ENCODE measurements at places on chromosomes 3 and 15. TPM values are rescaled to one million over a fixed set of nuclear protein-coding genes. Genes with fewer than 3 reads are reported as not detected.

DNA sequence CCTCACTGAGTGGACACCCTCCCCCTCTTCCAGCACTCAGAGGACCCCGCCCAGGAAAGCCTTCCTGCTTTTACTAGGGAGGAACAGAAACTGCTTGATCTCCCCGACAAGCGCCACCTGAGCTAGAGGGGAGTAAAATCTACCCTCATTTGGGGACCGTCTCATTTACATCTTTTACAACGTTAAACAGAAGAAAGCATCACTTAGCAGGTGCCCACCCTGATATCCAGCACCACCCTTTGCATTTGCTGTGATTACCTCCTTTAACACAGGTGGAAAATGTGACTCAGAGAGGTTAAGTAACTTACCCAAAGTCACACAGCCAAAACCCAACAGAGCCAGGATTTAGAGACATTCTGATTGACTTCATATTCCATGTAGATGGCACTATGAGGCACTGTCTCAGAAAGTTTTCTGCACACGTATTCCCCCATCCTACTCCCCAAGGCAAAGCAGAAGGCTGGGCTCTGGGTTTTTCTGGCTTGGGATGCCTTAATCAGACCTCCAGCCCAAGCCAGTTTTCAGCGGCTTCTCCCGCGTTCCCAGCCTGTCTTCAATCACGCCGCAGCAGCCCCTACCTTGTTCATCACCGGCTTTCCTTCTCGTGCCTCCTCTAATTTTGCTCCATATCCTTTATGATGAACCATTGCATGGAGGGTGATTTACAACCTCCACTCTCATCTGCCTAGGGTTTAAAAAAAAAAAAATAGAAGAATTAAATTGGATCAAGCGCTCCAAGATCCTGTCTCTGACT lies 314.6 kb upstream of the PROK2 start:
- H3K36me3 ChIP-seq = no peaks in the 10 kb centered on the region
- no peak overlapping the region for H3K4me3 ChIP-seq
- no peak overlapping the region for H3K27ac ChIP-seq
- H3K27me3 ChIP-seq = peaks cover 12% of the 10 kb centered on the region
- DNase-seq = no peak

GRCh38 chr15:68930268-68931022 lies at the start of gene SPESP1:
Gene SPESP1, plus strand, starts transcription at chr15:68930525. Its CDS starts 129 bp downstream, at chr15:68930654.
- H3K4me3 ChIP-seq = peak within 1 kb of the TSS; percentile 43
- H3K27me3 ChIP-seq = no peaks in the 10 kb centered on the region
- peaks cover 8% of the 10 kb centered on the region for H3K4me1 ChIP-seq
- DNase-seq = peak; percentile 7

DNA sequence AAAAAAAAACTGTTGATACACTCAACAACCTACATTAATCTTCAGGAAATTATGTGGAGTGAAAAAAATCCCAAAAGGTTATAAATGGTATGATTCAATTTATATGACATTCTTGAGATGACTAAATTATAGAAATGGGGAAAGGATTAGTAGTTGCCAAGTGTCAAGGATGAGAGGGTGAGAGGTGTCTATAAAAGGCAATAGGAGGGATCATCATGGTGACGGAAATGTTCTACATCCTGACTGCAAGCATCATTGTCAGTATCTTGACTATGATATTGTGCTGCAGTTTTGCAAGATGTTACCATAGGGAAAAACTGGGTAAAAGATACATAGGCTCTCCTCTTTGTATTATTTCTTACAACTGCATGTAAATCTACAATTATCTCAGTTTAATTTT lies 125.6 kb downstream of the FRMD5 start:
- H3K27me3 ChIP-seq = no peaks in the 10 kb centered on the region
- H3K36me3 ChIP-seq = no peaks in the 10 kb centered on the region
- no peaks in the 10 kb centered on the region for H3K4me1 ChIP-seq
- H3K27ac ChIP-seq = no peak overlapping the region
- DNase-seq = no peak

GRCh38 chr3:170205302-170205701 lies 16.9 kb upstream of the PRKCI start:
- DNase-seq = no peak
- no peaks in the 10 kb centered on the region for H3K4me1 ChIP-seq
- no peaks in the 10 kb centered on the region for H3K27me3 ChIP-seq
- no peak overlapping the region for H3K27ac ChIP-seq
- no peak overlapping the region for H3K4me3 ChIP-seq
- H3K36me3 ChIP-seq = no peaks in the 10 kb centered on the region

GRCh38 chr3:12170207-12170606 lies 11.5 kb upstream of the TIMP4 start:
- H3K4me3 ChIP-seq = no peak overlapping the region
- no peak for DNase-seq
- H3K36me3 ChIP-seq = peaks cover 7% of the 10 kb centered on the region
- H3K27ac ChIP-seq = no peak overlapping the region
- no peaks in the 10 kb centered on the region for H3K27me3 ChIP-seq

- H3K4me3 ChIP-seq = no peak overlapping the region
- H3K27ac ChIP-seq = no peak overlapping the region
- H3K27me3 ChIP-seq = no peaks in the 10 kb centered on the region
- H3K36me3 ChIP-seq = no peaks in the 10 kb centered on the region
Observed at GRCh38 chr3:175378348-175378747, 519.2 kb downstream of the NAALADL2 start.

DNA sequence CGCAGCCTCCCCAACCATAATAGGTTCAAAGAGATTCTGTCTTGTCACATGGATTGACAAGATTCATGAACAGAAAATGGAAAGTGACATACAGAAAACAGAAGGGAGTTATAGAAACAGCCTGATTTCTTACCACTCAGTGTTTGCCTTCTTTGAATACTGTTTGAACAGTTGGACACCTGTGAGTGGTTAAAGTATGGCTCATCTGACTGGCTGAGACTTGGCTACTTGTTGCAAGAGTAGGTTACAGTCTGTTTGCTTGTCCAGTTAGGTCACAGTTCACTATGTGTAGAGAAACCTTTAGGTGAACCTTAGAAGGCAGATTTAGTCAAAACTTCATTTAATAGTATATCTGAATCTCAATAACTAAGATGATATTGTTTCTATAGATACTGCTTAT lies 1003.9 kb upstream of the EPHA6 start:
- no peak for DNase-seq
- no peaks in the 10 kb centered on the region for H3K36me3 ChIP-seq
- no peak overlapping the region for H3K4me3 ChIP-seq
- H3K27me3 ChIP-seq = no peaks in the 10 kb centered on the region
- H3K27ac ChIP-seq = no peak overlapping the region

- no peaks in the 10 kb centered on the region for H3K36me3 ChIP-seq
- H3K27ac ChIP-seq = peak overlapping the region; percentile 2
- no peak overlapping the region for H3K4me3 ChIP-seq
Observed at GRCh38 chr3:8442993-8443650, 58.5 kb upstream of the LMCD1 start.

GRCh38 chr3:4503050-4503449 lies 9.9 kb downstream of the ITPR1 start:
- no peak for DNase-seq
- H3K27ac ChIP-seq = no peak overlapping the region
- H3K4me1 ChIP-seq = peaks cover 9% of the 10 kb centered on the region
- H3K36me3 ChIP-seq = no peaks in the 10 kb centered on the region

Gene ZNF717
- polyA plus RNA-seq = 15.9 TPM

Gene ZPLD1
- 0.06 TPM for polyA plus RNA-seq

Gene PPP1R14D
- not detected for polyA plus RNA-seq
